ENCODE measurements at places on chromosomes 16 and 17.

DNA sequence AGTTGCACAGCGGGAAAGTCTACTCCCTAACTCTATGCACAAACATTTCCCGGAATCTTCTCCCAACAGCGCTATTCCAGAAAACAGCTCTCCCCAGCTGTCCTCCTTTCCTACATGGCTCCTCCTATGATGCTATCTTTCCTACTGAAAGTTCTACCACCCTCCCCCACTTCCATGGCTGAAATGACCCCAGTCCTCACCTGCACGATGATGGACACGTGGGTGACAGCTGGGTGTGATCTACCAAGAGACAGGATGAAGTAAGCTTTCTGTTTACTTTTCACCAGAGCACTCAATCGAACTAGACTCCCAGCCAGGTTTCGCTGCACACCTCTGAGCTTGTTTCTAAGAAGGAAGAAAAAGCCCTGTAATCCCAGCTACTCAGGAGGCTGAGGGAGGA lies 10.7 kb downstream of the CTC1 start:
- no peak for DNase-seq

GRCh38 chr16:65301029-65301428 lies 179.2 kb upstream of the CDH11 start:
- DNase-seq: no peak

DNA sequence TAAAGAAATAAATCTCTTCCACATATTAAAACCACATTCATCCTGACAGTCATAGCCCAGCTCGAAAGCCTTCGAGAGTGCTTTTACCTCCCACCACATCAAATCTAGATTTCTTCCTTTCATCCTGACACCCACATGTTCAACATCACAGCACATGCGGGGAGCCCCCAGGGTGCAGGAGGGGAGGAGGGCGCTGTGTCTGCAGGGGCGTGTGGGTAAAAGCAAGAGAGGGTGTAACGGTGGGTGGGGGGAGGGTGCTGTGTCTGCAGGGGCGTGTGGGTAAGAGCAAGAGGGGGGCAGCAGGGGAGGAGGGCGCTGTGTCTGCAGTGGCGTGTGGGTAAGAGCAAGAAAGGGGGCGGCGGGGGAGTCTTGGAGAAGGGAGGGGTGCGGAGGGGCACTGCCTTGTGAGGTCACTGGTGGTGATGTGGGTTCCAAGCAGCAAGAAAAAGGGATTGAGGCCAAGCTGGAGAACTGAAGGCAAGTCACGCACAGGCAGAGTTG lies 34.7 kb downstream of the ADCY9 start:
- no peak for DNase-seq

DNA sequence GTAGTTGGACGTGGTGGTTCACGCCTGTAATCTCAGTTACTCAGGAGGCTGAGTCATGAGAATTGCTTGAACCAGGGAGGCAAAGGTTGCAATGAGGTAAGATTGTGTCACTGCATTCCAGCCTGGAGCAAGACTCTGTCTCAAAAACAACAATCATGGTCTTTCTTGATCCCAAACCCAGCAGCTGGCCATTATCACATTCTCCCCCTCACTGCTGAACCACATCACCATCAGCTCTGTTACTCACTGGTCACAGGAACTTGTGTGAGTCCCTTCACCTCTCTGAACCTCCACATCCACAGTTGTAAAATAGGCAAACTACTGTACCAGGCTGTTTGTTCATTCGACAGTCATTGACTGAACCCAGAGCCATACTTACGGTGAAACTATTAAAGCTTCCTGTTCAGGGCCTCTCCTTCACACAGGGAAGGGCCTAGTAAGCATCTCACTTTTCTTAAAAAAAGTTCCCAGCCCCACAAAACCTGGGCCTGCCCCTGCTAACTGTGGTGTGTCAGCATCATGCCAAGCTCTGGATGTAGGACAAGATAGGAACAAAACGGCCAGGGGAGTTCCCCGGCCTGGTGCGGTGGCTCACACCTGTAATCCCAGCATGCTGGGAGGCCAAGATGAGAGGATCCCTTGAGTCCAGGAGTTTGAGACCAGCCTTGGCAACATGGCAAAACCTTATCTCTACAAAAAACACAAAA lies 104.7 kb downstream of the COPRS start:
- DNase-seq: no peak

GRCh38 chr16:19114359-19115147 lies 789 bp downstream of the ITPRIPL2 start:
- DNase-seq: no peak

GRCh38 chr17:18184143-18185031 lies 759 bp downstream of the ALKBH5 start:
- DNase-seq: peak; percentile 73

DNA sequence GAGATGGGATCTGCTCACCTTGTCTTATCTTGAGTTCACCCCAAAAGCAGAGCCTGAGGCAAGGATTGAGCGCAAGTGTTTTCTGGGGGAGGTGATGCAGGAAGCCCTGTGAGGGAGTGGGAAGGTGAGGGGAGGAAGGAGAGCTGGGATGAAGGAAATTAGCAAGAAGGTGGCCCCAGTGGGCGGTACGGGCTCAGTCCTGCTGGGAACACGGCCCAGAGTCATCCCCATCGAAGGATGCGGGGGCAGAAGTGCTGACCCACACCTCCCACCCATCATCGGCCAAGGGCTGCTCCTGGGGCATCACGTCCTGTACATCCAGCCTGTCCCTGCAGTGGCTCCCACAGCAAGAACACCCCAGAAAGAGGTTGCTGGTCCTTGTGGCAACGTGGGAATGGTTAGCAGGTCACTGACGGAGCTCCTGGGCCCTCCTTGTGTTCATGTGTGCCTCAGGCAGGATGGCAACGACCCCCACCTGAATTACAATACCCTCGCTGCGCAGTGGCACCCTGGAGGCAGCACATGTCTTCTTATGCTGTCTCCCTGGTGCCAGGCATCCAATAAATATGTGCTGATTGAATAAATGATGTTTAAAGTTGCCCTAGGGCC lies 18.2 kb downstream of the C16orf95 start:
- DNase-seq: no peak

DNA sequence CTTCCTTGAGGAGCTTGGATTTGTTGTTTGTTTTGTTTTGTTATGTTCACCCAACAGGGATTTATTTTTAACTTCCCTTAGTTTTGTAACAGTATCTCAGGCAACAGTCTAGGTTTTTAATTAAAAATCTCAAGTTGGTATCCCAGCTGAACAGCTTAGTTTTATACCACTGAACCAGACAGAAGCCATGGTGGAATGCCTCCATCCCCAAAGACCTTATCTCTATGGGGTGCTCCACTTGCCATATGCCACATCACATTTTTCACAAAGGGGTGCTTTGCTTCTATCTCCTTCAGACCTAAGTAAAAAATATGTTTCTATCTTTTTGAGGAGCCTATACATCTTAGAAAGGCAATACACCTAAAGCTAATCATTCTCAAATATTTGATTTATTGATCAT lies 715.8 kb upstream of the KIF2B start:
- no peak for DNase-seq

DNA sequence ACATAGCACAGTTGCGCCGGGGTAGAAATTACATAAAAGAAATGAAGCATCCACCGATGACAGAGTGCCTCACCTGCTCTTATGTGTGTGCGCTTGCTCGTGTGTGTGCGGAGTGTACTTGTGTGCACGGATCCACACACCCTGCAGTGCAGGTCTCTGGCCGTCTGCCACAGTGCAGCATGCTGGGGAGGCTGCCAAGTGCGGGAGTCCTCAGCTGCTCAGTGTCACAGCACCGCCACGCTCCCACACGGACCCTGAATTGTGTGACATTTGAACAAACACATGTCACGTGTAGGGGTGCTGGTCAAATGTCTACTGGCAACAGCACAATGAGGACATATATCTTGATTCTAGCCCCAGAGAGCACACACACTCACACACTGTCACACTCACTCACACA lies 243.0 kb upstream of the MYOCD start:
- no peak for DNase-seq

- no peak for DNase-seq
Measured at GRCh38 chr16:14036889-14037288, 34.2 kb upstream of the MRTFB start.
